ENCODE measurements at places on chromosomes 2 and 18.

GRCh38 chr2:48420512-48421197, 109.3 kb upstream of the STON1 start:
- DNase-seq: peak; percentile 66

DNA sequence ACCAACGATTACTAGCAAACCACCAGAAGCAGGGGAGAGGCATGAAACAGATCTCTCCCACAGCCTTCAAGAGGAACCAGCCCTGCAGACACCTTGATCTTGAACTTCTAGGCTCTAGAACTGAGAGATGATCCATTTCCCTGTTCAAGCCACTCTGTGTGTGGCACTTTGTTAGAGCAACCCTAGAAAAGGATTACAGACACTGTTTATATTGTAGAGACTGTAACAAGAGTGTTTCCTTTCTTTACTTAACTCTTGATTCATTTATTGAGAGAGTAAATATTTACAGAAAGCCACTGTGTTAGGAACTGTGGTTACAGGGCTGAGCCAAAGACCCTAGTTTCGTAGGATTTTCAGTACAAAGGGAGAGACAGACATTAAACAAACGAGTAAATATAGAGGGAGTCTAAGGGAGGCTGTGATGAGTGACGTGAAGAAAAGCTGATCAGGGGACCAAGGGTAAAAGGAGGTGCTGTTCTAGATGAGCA, 10.9 kb downstream of the CCDC68 start:
- DNase-seq: no peak

DNA sequence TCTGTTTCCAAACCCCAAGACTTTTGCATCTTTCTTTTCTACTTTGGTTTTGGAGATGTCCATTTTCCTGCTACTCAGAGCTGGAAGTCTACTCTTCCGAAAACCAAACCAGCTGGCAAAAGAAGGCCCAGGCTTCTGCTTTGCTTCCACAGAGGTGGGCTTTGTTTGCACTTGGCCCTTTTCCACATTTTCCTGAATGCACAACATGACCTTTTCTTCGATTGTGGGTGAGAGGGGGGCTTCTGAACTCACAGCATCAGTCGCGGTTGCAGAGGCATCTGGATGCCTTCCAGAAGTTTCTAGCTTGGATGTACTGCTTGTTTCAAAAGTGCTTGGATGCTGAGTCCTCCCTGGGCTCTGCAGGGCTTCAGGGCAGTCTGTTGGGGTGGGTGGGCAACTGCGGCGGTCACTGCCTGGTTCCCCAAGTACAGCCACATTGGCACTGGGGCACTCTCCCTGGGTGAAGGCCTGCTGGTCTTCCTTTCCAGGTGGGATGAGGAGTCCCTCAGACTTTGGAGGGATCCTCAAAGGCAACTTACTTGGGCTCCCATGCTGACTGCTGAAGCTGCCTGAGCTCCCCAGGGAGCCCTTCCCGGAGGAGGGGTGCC, 112.3 kb upstream of the LYPD1 start:
- DNase-seq: no peak

- DNase-seq: no peak
Measured at GRCh38 chr2:128271597-128271910, 47.1 kb downstream of the HS6ST1 start.

DNA sequence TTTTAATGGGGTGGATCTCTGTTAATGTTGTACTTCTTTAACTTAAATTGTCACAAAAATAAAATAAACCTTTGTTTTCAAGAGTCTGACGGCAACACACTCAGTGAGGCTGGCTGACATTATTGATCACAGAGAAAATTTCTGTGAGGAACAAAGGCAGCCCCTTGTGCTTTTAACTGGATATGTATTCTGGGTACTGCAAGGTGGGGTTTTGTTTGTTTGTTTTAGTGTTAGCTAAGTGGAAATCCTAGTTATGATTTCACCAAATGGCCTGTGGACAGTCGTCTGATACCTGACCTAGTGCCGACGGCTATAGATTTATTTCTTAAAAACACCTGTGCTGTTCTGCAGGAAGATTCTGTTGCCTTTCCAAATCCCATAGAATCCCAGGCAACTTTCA, 1329.5 kb upstream of the ZEB2 start:
- no peak for DNase-seq

GRCh38 chr2:239642406-239643004, 241.7 kb upstream of the HDAC4 start:
- no peak for DNase-seq
